ENCODE measurements at places on chromosomes 4 and X.

- no peak for DNase-seq
These were observed 101.1 kb downstream of the TMA16 start for GRCh38 chr4:163595580-163595979.

- no peak for DNase-seq
These were observed 149.3 kb downstream of the CENPC start for GRCh38 chr4:67396008-67396407.

DNA sequence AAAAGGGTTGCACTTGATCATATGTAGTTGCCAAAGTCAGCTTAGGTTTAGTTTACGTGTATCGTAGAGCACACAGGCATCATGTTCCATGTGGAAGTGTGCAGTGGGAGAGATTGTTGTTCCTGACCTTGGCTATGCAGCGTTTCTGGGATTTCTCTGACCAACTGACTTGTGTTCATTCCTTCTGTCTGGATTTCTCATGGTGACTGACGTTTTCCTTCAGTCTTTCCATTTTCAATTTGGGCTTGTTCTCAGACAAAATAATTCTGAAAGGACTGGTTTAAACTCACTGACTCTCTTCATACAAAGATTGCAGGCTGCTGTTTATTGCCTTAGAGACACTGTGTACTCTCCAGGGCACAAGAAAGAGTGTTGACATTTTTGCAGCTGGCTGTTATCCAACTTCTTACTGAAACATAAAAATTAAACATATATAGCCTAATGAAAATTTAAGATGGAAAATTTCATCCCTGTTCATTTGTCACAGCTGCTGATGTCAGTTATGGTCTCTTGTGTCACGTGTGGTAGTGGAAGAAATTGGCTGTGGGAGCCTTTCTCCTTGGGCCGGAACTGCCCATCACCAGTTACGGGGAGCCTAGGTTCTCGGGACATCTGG, 95.4 kb downstream of the TNIP2 start:
- no peak for DNase-seq

GRCh38 chr4:145732001-145732815, 52.3 kb downstream of the C4orf51 start:
- DNase-seq, result peak; percentile 29

GRCh38 chr4:185932491-185932890, 120.5 kb upstream of the SORBS2 start:
- DNase-seq, result no peak

DNA sequence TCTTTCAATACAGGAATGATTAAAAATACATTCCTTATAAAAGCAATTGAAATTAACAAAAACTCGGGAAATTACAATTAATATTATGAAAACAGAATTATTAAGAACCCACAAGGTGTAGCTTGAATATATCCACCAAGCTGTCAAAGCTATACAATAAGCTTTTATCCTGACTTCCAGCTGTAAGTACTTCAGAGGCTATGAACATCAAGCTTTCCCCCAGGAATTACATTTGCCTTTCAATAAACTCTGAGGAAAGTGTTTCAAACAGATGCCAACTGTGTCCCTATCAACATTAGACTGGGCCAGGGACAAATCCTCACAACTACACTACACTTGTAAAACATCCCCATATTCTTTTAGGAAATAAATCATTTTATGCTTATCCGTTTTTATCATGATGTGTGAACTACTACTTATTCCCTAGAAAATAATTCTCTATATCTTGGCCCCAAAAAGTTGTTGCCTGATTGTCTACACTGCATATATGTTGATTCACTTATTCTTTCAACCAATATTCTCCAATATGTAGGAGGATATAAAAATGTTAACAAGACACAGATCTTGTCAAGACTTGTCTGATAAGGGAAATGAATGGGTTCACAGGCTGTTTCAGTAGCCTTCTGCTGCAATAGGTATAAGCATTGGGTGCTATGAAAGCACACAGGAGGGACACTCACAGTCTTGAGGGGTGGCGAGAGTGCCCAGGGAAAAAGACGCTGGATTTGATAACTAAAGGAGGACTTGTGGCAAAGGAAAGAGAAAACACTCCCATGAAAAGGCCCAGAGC, 494.1 kb downstream of the CENPC start:
- DNase-seq, result no peak

GRCh38 chr4:119337010-119337409, 15.1 kb upstream of the FABP2 start:
- DNase-seq, result no peak

DNA sequence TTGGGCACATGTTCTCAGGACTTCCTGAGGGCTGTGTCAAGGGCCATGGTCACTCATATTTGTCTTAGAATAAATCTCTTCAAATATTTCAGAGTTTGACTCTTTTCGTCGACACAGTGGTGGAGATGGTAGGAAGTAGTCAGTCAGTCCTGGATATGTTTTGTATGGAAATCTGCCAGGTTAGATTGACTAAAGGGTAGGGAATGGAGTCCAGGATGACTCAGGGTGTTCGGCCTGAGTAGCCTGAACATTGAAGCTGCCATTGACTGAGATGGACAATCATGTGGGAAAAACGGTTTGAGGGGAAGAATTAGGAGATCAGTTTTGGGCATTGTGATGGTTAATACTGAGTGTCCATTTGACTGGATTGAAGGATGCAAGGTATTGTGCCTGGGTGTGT, 177.1 kb upstream of the CENPE start:
- no peak for DNase-seq

GRCh38 chrX:19514791-19515614, at the start of gene MAP3K15:
Gene MAP3K15 (minus strand): TSS chrX:19515508. CDS start chrX:19515261, 247 bp downstream.
- peak; percentile 25 for DNase-seq

- no peak for DNase-seq
These were observed 56.5 kb downstream of the CPZ start for GRCh38 chr4:8648816-8649630.

DNA sequence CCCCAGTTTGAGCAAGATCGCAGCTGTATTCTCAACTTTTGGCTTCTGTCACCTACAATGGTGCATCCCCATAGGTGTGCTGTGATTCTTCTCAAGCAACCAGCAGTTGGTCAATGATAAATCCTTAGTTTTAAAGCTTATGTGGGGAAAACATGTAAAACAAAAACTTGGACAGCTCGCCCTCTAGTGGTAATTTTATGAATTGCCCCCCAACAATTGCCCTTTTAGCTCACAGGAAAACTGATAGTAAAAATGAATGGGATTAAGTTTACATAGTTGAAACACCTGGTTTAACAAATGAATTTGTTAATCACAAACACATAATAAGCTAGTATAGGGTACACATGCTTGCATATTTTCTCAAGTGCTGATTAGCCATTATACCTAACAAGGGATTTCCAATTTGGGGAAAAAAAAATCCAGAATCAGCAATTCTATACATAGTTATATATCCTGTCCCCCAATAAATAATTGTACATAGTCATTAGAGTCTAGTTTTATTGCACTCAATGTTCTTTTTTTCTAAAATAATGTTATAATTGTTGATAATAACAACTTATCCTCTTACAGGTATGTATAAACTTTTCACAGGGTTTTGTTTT, 30.1 kb downstream of the TEX13A start:
- peak; percentile 68 for DNase-seq

DNA sequence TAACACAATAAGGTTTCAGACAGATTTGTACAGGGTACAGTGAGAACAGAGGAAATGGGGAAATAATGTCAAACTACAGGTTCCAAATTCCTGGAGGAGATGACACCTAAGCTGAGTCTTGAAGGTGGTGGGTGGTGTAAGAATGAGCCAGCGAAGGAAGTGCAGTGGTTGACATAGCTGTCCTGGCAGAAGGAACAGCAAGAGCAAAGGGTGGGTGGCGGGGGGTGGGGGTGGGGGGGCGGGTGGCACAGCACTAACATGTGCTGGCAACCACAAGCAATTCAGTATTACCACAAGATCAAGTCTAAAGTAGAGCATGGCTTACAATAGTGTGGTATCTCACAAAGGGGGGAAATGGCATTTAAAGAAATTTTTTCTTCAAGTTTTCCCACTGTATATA, 13.1 kb upstream of the G3BP2 start:
- no peak for DNase-seq

GRCh38 chrX:116292183-116292582, 121.6 kb downstream of the AGTR2 start:
- no peak for DNase-seq

Measured in retina (tissue), 1 donor.